ENCODE measurements at places on chromosomes 5 and 9.

DNA sequence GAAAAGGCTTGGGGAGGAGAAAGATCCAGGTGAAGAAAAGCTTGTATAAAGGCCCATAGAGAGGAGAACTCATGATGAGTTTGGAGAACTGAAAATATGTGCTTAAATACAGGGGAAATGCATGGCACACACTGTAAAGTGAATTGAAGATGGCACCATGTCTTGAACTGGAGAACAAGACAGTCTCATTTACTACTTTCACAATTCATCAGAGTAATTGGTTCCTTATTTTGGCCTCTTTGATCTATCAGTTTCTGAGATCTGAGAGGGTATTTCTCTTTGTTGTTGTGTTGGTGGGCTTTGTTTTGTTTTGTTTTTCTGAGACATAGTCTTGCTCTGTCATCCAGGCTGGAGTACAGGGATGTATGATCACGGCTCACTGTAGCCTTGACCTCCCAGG lies 98.2 kb downstream of the CEMIP2 start:
- DNase-seq = no peak

GRCh38 chr9:123742009-123742767 lies 187.7 kb downstream of the DENND1A start:
- no peak for DNase-seq

DNA sequence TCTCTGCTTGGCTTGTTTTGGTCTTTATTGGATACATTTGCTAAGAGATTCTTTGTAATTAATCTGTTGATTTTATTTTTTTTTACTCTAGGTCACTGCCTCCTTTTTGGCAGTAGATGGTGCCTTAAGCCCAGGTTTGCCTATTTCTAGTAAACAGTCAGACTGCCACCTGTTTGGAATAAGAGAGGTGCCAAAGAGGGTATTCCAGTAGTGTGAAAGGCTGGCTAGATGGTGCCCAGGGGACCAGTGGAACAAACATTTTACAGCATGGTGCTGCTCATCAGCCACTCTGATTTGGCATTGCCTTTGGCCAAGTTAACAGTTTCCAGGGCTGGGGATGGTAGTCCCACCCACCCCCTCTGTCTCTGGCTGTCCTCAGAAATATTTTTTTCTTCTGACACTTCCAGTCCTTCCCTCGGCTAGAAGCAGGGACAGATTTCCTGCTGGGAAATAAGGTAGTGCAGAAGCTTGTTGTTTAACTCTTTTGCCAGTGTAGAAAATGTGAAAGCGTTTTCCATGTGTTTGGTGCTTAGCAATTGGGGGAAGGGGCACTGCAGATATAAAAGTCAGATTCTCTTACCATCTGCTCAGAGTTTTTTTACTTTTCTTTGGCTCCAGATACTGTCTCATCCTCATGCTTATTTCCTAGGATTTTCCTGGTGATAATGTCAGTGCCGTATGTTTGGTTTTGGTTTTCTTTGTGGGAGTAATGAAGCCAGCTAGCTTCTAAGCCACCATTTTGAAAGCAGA lies 36.6 kb upstream of the FBXL7 start:
- DNase-seq = no peak

DNA sequence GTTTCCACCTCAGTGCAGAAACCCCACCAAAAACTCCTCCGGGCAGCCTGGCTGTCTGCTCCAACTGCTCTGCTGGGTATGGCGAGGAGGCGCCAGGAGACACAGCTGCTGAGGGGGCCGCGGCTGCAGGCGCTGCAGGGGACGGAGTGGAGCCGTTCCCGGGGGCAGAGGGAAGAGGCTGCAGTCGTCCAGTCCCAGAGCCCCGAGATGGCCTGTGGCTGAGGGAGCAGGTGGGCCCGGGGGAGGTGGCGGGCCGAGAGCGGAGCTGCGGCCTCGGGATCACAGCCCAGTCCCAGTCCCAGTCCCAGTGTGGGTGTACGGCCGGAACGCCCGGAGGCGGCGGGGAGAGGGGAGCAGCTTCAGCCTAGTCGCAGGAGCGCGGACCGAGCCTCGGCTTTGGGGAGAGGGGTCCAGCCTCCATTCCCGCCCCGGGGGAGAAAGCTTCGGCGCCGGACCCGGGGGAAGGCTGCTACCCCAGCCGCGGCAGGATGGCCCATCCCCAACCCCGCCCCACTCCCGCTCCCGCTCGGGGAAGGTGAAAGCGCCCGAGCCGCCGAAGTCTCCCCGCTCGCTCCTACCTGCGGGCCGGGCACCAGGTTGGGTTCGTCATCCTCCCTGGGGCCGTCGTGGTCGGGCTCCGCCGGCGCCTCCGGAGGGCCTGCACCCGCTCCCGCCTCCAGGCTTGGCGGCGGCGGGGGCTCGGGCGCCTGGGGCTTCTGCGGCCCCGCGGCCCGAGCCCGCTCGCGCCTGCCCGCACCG lies 513 bp downstream of the FAM193B start:
- DNase-seq = peak; percentile 36

DNA sequence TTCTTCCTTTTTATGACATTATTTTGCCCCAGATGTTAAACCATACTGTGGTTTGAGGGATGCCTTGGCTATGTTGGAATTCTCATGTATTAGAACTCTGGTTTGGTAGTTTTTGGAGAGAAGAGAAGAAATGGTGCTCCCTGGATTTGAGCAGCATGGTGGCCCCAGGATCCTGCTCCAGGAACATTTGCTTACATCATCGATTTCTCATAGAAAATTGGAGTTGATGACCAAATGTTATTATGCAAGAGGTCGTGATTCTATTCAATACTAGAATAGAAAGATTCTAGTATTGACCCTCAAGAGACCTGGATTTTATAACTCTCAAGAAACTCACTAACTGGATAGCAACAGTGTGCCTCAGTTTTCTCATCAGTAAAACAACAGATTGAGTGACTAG lies 77.5 kb upstream of the GNAQ start:
- no peak for DNase-seq

DNA sequence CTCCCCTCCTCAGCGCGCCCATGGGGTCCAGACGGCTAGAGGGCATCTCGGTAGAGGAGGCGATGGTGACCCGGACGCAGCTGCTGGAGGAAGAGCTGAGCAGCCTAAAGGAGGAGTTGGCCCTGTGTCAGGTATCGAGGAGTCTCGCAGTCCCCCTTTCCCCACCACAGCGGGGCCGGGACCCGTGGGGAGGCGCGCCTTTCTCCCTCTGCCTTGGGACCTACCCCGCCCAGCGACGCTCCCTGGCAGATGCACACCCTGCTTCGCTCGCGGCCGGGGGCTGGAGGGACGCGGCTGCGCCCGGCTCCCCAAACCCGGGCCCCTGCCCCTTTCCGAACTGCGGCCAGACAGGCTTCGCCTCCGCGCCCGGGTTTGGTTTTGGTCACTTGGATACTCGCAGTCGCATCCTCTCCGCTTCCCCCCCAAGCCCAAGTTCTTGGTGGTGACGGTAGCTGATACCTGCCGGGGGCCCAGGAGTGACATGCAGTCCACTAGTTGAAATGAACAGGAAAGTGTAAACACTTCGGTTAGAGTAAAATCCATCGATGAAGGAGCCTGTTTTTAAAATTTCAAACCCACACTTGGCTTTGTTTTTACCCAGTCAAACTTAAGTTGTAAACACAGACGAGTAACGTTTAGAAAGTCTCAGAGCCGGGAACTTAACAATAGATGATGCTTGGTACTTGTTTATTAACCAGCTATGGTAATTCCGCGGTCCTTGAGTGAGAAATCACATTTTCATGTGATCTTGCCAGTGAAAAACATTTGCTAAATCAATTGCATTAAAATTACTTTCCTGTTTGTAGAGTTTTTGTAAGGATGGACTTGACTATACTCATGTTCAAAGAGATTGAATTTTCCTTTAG lies 688 bp downstream of the CNTLN start:
- DNase-seq = no peak

GRCh38 chr5:78602400-78602799 lies 46.2 kb downstream of the LHFPL2 start:
- DNase-seq = no peak

GRCh38 chr5:16749626-16750025 lies 132.8 kb upstream of the RETREG1 start:
- no peak for DNase-seq

DNA sequence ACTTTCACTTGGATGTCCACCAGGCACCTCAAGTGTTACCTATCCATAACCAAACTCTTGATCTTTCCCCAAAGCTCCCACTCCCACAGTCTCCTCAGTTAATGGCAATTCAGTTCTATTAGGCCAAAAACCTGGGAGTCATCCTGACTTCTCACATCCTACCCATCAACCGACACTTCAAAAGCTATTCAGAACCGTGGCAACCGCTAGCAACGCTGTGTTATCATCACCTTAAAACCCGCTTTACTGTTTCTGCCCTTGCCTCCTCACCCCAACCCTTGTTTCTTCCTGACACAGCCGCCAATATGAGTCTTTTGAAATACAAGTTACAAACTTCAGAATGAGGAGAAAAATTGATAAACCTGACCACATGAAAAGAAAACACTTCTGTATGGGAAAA lies 46.5 kb downstream of the MAPKAP1 start:
- no peak for DNase-seq

- DNase-seq = no peak
Observed at GRCh38 chr5:16457853-16458252, 7.7 kb downstream of the ZNF622 start.

DNA sequence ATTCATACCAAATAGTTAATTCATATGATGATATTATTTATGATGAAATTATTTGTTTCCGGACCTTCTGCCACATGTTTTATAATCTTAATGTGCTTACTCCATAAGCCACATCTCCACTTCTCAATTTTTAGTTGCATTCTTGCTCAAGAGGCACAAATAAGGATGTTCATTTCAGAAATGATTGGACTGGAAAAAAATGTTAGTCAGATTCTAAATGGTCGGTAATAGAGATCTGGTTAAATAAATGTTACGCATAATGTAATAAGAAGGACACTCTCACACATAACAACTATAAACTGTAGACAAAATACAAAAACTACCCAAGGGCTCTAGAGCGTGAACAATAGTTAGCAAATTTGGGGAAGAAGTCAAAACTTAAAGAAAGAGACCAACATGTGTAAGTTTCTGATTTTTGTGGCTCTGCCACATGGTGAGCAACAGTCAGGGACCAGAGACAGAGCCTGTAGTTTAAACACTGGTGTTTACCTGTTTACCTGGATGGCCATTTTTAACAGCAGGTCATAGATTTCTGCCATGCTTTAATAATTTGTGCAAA lies 554.3 kb upstream of the CLINT1 start:
- DNase-seq = no peak

GRCh38 chr9:13139641-13140171 lies 139.8 kb downstream of the MPDZ start:
- no peak for DNase-seq

DNA sequence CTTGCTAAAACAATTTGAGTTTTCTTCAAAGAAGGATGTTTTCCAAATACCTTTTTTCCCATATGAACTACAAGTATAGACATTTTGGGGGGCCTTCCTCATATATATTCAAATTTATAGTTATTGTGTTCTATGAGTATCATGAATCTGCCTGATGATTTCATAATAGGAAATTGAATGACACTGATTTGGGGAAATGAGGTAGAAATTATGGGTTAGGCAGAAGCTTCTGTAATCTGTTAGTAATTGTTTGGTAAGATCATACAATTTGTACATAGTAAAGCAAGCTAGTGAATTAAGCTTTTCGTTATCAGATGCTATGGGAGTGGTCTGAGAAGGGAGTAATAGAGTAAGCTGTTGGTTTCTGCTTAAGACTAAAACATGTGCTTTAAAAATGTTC lies 98.0 kb downstream of the TRIO start:
- no peak for DNase-seq

DNA sequence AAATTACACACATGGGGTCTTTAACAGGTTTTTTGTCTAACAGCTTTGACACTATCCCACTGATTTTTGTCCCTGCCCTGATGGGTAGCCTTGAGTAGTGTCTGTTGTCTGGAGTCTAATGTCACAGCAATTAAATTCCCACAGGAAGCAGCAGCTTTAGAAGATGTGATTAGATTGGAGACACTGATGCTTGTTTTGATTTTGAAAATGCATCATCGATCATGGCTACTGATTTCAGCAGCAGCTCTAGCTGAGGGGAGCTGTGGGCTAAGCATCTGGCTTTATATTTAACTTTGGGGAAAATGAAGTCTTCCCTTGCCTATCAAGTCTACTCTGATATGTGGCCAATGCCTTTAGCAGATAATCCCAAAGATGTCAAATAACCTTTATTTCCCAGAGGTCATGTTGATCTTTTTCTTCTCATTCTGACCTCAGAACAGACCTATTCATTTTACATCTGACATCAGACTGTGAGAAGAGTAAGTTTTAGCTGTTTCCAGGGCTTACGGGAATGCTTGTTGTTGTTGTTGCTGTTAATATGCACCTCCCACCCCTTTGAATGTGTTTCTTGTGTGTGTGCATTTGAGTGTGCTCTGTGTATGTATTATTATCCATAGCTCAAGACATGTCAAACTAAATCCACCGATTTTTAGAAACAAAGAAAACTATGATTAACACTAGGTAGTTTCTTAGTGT lies 704.9 kb upstream of the NUDT12 start:
- DNase-seq = no peak

DNA sequence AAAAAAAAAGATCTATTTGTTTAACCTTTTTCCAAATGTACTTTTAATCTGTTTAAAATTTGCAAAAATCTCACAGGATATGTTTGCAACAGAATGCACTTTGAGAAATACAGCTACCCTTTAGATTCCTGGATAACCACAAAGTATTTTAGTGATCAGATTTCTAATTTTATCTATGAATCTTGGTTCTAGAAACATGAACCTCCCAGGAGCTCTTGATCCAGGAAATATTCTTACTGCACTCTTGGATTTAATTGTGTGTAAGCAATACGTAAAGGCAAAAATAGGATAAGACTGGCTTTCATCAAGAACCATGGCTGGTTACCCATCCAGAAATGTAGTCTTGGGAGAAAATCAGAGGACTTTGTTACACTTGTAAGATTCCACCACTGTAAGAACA lies 1581.8 kb upstream of the WWC1 start:
- no peak for DNase-seq

GRCh38 chr5:168659286-168659847 lies 80.2 kb upstream of the PANK3 start:
- no peak for DNase-seq

GRCh38 chr5:74767579-74767913 lies 497 bp downstream of the NSA2 start:
- DNase-seq = peak; percentile 6

- no peak for DNase-seq
Observed at GRCh38 chr9:86274821-86275643, 7.3 kb downstream of the ISCA1 start.

- no peak for DNase-seq
Observed at GRCh38 chr9:77980622-77981021, 51.0 kb downstream of the GNAQ start.

Measured in activated CD4-positive, alpha-beta T cell treated with anti-CD3 and anti-CD28 coated beads, Interleukin-2, amount 50 U/mL, for 4 hours (primary cell).